Vagina (tissue), 2 donors: ENCODE measurements at places on chromosomes 3 and 15.

- no peak for DNase-seq
Measured at GRCh38 chr3:72411843-72412242, 436.4 kb downstream of the SHQ1 start.

DNA sequence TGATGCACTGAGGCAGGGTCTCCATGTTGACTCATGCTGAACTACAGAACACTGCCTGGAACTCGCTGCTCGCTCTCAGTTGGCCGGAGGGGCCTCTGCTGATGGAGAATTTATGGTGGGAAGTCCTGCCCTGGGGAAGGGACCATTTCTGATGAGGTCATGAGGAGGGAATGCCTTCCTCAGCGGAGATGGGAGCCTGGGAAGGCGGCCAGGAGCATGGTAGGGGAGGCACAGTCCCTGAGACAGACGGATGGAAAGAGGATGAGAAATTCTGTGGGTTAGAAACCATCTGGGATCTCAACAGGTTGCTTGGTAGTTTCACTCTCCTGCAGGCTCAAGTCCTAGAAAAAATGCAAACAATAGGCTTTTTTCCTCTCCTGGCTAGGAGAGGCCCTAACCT is 56.8 kb upstream of the TPM1 start:
- DNase-seq = no peak

DNA sequence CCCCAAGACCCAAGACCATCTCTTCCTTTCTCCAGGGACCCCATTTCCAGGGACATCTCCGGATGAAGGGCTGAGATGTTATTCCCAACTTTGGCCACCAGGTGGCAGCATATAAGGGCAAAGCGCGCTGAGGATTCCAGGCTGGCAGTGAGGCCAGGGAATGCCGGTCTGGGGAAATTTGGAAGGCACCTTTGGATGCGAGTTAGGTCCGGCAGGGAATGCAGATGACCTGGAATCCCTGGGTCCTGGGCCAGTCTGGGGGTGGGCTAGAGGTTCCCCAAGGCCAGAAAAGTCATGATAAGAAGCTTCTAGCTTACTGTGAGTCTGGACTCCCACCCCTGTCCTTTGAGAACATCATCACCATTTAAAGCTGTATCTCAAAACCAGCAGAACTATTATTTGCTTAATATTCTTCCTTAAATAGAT is 1.6 kb upstream of the CHST13 start:
- DNase-seq = no peak

DNA sequence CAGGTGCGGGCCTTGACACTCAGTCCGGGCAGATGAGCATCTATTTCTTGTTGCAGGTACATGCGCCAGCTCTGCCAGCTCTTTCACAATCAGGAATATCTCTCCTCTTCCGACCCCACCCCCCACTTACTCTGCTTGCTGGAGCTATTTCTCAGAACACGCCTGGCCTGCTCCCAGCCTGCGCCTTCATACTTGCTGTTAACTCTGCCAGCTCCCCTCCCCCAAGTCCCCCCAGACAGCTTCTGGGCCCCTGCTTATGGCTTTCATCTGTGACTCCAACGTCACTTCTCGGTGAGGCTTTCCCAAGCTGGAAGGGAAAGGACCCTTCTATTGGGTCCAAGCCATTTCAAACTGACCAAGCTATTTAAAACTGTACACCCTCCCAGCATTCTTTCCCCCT is 15.2 kb downstream of the MAGEF1 start:
- DNase-seq = no peak

DNA sequence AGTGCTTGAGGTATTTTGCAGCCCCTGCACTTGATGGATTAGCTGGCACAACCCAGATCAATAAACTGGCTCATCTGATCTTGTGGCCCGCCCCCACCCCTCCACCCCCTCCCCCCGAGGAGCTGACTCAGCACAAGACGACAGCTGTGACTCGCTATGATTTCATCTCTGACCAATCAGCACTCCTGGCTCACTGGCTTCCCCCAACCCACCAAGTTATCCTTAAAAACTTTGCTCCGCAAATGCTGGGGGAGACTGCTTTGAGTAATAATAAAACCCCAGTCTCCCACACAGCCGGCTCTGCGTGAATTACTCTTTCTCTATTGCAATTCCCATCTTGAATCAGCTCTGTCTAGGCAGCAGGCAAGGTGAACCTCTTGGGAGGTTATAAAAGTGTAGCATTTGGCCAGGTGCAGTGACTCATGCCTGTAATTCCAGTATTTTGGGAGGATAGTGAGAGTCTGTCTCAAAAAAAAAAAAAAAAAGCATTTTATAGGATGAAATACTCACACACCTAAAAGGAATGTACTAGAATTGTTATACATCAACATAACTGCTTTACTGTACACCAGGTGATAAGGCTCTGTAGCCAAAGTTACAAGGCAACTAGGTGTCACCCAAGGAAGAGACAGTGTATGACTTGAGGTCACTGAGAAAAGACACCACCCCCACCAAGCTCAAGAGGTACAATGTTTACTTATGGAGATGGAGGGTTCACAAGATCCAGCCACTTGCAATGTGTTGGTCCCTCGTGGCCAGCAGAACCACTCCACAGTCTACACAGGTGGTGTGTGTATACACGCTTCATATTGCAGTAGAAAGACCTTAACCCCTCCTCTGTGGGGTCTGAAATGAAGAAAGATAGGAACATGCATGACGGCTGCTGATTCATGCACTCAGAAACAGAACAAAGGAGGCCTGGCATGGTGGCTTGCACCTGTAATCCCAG is 8.6 kb downstream of the ZNF445 start:
- no peak for DNase-seq

DNA sequence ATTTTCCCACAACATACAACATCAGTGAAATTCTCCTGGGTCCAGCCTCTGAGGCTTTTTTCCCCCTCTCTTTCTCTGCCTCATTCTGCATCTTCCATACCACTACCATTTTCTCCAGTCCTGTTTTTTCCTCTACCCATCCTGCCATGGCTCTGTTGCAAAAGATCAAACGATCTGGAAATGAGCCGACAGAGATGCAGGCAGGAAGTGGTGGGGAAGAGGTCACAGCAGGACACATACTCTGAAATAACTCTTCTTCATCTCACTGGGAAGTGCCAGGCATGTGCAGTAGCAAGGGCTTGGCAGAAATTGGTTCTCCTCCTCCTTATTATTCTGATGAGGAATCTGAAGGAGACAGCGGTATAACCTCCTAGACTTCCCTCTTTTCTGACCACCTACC is 114.3 kb downstream of the CORO2B start:
- no peak for DNase-seq

- DNase-seq = no peak
Measured at GRCh38 chr3:102484363-102484762, 49.5 kb downstream of the ZPLD1 start.

DNA sequence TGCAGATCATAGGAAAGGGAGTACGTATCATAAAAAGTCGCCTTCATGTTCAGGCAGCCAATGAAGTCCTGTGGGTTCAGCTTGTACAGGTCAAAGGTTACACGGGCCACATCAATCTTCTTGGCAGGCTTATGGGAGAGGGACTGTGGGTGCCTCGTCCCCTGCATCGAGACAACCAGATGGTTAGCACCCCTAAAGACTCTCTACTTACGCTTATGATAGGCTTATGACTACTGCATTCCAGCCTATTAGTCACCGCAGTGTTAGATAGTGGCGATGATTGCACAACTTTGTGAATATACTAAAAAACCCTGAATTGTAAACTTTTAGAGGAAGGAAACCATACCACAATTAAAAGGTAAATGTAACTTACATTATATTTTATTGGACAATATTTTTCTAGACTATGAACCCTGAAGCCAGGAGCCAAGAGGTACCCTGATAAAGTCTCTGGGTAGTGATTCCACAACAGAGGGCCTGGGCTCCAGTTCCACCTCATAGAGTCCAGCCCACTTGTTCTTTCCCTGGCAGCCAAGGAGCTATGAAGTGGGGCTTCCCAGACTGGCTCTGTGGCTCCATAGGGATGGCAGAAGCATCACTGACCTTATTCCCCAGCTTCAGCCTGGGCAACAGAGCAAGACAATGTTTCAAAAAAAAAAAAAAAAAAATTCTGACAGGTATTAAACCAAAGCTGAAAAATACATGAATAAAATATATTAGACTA is 2.5 kb upstream of the FANCD2 start:
- no peak for DNase-seq
